ENCODE measurements at places on chromosomes 12 and 14.
A peak's percentile ranks its signal among the peaks of the same experiment; 100 is the strongest.

- no peak for DNase-seq
These were observed 164.5 kb downstream of the STXBP6 start for GRCh38 chr14:24885410-24885913.

GRCh38 chr12:78403681-78404080 is 460.9 kb upstream of the SYT1 start:
- no peak for DNase-seq

GRCh38 chr12:128387811-128388422 is 120.9 kb downstream of the TMEM132C start:
- DNase-seq = peak; percentile 24

DNA sequence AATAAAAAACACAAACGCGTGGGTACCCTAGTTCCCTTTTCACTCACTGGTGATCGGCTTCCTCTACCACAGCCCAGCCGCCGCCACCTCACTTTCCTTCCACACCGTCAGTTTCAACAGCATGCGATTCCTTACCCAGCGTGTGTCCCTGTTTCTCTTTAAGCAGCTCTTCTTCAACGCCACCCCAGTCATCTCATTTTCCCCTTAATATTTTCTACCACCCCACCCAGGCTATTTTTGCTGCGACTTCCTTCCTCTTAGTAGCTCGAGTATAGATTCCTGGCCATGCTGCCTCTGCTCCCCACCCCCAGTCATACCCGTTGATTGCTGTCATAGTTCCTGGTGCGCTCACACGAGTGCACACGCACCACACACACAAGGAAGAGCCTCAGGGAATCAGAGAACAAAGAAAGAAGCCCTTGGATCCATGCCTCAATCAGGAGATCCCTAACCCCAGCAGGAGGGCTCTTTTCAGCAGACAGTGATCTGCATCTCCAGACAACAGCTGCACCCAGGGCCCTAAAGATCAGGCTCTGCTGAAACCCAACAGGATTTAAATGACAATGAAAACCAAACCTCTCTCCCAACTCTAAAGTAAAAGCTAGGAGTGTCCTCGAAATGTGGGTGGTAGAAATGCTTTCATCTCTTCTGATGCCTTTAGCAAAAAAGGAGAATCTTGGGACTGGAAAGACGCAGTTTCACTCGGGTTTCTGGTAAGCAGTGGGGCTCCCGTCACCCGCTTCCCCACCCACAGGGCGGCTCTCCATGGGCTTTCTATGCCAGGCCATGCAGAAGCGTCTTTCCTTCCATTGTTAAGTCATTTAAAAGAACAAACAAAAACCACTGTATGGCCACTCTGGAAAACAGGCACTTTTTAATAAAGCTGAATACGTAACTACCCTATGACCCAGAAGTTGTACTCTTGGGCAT is 23.8 kb downstream of the VPS37B start:
- DNase-seq = no peak

- peak; percentile 34 for DNase-seq
These were observed 1.7 kb upstream of the TNS2 start for GRCh38 chr12:53048033-53048779.

GRCh38 chr12:91622037-91622436 is 439.4 kb upstream of the DCN start:
- DNase-seq = no peak

DNA sequence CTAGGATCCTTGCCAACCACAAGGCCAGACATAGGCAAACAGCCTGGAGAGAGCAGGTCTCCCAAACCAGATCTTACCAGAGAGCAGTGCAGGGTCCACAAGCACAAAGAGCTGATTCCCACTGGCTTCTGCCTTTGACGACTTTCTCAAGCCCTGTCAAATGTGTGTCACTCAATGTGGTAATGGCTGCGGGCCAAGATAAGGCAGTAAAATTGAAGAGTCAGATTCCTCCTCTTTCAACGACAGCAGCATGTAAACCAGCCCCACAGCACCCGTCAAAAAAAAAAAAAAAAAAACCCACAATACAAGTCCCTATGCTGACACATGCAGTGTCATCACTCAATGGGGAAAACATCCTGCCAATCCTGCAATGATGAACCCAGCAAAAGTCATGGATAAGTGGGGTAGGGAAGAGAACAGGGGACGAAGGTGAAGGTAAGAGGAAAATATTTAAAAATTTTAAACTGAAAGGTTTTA is at the start of gene STON2:
Gene STON2, minus strand, starts transcription at position 123 of the 477 bp plus-strand sequence. CDS start 1,942 bp downstream, outside the sequence.
- no peak for DNase-seq

DNA sequence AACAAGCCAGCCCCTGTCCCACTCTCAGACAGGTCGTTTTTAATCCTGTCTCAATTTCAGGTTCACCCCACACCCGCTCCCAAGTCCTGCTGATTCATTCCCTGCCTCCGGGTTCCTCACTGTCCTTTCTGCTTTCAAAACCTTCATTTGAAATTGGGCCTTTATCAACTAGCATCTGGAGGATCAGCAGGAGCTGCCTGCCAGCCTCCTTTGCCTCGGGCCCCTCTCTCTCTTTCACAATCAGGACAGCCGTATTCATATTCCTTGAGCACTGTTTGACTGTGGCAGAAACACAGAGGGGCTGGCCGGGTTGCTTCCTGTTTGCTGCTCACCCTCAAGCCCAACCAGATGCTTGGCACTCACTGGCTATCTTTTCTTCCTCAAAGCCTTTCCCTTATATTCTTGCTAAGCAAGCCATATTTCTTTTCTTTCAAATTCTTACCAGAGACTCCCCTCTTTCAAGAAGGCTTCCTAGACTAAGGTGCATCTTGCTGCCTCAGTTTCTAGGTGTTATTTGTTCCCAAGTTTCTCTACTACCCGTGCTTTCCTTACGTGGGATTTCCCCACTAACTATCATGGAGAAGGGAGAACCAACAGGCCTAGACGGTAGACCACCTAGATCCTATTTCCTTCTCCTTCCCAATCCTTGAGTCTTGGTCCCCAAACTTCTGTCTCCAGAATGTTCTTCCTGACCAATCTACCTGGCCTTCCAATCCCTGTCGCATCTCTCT is 3.0 kb downstream of the GALNT6 start:
- no peak for DNase-seq

- no peak for DNase-seq
These were observed 27.0 kb downstream of the CCDC85C start for GRCh38 chr14:99576761-99577705.

- no peak for DNase-seq
These were observed 82.6 kb upstream of the IGF1 start for GRCh38 chr12:102562836-102563425.

- DNase-seq = no peak
These were observed 6.5 kb downstream of the DDX51 start for GRCh38 chr12:132137483-132138125.

DNA sequence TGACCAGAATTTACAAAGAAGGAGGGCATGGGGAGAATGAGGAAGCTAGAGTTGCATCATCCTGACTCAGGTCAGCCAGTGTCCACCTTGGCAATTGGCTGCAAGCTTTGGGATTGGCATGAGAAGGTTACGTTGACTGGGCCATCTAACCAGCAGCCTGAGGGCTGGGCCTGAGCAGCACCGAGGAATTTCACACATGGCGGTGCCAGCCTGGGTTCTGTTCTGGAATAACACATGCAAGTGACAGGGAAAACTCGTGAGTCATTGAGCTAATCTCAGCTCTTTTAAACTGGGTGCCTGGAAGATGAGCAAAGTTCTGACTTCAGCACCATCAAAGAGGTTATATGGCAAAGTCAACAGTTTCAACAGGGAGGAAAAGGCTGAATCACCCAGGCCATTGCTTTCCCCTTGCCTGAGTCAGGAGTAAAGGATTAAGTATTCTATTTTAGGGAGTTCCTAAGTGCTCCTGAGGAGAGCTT is 543.2 kb upstream of the TBX3 start:
- no peak for DNase-seq

DNA sequence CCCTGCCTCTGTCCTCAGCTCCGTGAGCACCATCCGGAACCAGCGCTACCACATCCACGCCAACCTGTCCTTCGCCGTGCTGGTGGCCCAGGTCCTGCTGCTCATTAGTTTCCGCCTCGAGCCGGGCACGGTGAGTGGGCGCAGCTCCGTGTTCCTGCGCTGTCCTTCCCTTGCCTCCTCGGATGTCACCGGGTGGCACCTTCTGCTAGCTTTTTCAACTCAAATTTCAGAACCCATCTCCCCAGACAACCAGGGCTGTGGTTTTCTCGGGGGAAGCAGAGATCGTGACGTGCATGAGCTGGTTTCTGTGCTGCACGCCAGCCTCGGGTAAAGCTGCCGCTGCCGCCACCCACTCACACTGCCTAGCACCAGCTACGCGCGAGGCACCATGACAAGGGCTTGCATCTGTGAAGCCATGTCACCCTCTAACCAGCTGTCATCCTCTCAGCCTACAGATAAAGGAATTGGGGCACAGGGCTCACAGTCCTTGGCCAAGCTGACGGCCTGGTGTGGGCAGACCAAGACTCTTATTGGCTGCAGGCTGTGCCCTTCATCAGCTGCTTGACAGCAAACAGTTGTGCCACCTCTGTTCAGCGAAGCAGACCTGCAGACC is 152.1 kb downstream of the ADGRD1 start:
- no peak for DNase-seq

- no peak for DNase-seq
These were observed 121.7 kb upstream of the PRB2 start for GRCh38 chr12:11517080-11517479.

DNA sequence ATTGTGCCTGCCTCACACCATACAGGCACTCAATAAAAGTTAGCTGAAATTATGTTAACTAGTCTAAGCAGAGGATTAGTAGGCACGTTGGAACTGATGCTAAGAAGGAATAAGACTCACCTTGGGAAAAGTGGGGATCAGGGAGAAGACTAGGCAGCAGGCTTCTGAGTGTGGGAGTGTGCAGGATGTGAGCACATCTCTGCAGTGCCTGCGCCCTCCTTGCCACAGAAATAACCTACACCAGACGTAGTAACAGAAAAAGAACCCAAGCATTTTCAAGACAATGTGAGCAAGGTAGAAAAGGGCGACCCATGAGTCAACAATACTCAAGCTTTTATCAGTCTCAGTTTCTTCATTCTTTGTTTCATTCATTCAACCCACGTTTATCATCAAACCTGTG is 113.9 kb downstream of the CACNA1C start:
- no peak for DNase-seq

- peak; percentile 52 for DNase-seq
These were observed 146.3 kb downstream of the CAND1 start for GRCh38 chr12:67415473-67415872.

- DNase-seq = no peak
These were observed 6.4 kb downstream of the ITGB7 start for GRCh38 chr12:53200458-53201176.

DNA sequence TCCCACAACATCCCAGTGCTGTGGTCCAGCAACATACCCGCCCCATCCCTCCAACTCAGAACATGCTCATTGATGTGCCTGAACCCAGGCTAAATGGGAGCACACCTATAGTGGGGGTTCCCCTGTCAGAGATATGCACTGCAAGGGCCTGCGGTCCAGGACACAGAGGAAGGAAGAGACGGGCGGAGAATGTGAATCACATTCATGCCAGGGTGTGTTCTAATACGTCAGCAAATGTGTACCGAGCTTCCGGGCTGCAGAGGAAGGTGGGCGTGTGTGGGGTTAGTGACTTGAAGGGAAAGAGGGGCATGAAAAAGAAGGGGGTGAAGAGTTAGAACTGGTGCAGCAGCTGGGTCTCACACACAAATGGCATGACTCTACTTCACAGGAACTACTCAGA is 83.7 kb downstream of the DPF3 start:
- no peak for DNase-seq

DNA sequence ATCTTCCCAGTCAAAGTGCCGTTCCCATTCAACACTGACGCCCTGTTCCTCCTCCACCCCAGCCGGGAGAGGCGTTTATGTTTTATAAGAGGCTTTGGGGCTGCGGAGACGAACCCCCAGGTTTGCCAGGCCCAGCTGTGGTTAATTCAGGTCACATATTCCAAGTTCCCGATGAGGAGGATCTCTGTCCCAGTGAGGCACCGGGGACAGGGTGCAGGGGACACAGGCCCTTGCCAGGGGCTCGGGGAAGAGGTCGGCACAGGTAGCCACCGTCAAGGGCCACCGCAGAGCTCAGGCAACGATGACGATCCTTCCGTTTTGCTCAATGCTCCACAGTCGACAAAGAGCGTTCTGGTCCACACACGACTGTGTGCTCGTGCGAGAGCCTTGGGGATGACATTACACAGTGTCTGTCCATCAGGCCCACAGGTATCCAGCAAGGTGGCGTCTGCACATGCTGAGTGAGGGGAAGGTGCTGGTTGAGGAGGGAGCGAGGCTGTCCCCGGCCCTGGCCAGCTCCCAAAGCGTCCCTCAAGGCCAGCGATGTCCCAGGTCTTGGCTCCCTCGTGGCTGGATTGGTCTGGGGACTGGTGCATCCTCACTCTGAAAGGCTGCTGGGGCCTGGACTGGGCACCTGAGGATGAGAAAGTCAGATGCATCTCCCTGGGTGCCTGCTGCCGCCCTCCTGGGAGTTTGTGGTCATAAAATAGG is 189.2 kb upstream of the C14orf180 start:
- DNase-seq = no peak

- no peak for DNase-seq
These were observed 83.7 kb downstream of the TNFAIP2 start for GRCh38 chr14:103206836-103207387.

DNA sequence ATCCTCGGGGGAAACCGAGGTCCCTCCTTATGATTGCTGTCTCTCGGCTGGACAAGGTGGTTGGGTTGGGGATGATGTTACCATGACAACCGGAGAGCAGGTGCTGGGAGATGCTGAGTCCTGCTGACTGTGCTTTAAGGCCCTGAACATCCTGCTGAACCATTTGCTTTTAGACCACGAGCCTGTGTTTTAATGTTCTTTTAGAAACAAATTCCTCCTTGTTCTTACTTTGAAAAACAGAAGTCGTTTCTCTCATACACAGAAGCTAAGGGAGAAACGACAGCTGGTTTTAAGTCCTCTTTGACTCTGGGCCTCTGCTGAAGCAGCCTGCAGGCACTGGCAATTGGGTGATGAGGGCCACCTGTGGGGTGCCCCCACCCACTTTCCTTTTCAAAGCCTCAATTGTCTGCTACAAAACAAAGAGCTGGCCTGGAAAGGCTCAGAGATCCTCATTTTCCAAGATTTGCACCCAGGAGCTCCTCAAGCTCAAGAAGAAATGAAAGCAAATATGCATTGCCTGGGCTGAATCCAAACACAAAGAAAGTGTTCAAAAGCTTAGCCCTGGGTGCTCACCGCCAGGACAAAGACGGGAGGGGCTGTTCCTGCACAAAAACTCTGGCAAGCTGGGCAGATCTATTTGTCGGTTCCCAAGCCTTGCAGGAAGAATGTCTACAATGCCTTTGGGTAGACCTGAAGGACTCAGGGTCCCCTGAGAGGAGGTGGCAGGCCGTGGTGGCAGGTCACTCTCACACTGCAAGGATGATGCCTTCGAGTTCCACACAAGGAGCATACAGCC is 90.0 kb upstream of the CLMN start:
- no peak for DNase-seq

DNA sequence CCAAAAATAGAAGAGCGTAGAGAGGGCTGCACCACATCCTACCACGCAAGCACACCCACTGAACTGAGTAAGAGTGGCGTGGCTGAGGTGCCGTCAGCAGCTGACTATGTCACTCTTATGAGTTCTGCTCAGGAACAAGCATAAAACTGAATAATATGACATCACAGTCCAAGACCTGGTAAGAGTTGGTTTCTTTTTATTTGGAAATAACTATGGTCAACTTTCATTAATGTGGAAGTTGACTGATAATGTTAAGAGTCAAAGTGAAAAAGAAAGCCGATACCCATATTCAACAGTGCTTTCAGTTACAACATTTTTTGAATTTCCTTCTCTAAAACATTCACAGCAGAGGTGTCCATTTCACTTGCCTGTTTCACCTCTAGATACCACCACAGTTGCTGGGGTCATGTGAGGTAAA is 44.6 kb downstream of the GNS start:
- DNase-seq = no peak

GRCh38 chr12:93772003-93772700 is 95.0 kb downstream of the CRADD start:
- DNase-seq = no peak

- no peak for DNase-seq
These were observed 152.2 kb upstream of the BMP4 start for GRCh38 chr14:54108481-54109471.
